ENCODE measurements at places on chromosomes 11 and 22.

- DNase-seq, result no peak
Observed at GRCh38 chr11:116615211-116615865, 157.4 kb downstream of the BUD13 start.

GRCh38 chr22:17084554-17085276 is at the start of gene IL17RA:
Gene IL17RA, plus strand, starts transcription at chr22:17085000. Its CDS starts 92 bp downstream, at chr22:17085092.
- DNase-seq, result peak; percentile 85

DNA sequence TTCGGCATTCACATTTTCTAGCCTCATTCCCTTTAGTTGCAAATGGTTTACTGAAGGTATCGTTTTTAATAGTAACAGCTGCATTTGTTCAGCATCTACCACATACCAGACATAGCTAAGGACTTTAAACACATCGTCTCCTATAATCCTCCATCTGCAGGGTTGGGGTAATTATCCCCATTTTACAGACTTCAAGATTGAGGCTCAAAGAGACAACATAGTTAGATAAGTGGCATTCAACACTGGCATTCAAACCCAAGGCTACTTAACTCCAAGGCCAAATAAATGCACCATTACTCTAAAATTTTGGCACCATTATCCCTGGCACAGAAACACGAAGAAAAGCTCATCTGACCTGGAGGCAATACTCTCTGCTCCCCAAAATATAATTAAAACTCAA is 28.5 kb downstream of the SMCO4 start:
- no peak for DNase-seq

GRCh38 chr11:101686514-101686913 is 102.7 kb upstream of the TRPC6 start:
- DNase-seq, result peak; percentile 92

DNA sequence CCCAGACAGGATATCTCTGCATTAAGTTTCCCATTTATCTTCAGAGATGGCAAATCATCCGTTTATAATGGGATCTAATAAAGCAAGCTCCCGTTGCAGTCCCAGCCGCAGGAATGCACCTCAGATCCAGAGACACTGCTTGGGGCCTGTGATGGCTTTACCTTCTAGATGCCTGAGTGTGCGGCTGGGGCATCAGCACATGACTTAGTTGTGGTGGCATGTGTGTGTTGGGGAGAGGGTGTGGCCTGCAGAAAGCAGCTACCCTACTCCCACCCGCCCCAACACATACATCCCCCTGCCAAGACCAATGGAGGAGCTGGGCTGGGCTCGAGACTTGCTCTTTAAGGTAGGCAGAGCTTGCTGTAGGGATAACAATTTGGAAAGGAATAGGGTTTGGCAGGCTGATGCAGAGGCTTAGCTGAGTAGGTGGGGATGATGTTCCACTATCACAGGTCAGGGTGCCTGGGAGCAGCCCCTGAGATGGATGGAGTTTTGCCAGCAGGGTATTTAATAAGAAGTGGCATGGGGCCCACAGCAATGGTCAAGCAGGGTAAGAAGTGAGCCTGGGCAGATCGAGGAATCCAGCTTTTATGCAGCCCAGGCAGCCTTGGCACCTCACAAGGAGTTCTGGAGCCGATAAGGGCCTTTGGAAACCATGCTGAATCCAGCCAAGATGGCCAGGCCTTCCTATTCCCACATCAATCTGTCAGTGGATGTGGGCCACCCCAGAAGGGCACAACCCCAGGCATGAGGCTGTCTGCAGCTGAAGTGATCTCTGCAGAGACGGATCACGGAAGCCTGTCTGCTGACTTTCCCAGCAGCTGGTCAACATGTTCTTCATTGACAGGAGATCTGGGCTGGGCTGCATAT is 601.3 kb downstream of the BUD13 start:
- DNase-seq, result no peak

DNA sequence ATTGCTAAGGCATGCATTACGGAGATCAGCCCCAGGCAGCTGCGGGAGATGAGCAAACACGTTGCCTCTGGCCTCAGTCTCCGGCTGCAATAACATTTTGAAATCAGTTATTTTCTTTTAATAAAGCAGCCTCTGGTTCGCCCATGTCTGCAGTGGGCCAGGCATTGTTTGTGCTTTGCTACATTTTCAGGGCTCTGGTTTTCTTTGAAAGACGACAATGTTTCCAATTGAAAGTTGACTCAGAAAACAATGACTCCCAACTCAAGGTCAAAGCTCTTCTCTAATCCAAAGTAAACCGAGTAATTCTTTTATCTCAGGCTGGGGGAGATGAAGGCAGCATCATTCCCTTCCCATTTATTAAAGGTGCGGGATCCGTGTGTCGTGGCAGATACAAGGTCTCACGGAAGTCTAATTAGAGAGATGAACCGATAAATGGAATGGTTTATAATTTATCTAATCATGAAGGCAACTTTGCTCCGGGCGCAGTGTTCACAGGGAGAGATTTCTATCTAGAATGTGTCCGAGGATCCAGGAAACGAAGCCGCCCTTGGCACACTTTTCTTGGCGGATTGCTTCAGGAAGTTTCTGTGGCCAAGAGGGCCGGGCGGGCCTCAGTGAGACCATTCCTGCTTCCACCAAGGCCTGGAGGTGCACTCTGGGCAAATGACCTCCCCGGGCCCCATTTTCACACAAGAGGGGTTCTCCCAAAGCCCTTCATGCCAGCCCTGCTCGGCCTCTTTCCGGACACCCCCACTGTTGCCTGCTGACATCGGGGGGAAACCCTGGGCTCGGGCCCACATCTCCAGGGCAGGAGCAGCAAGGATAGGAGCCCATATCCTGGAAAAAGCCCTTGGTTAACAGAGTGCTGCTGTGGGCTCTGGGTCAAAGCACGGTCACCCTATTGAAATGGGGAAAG is 811.4 kb downstream of the BRD1 start:
- DNase-seq, result no peak

- DNase-seq, result no peak
Observed at GRCh38 chr11:68118706-68119448, 2.3 kb downstream of the CHKA start.

GRCh38 chr11:2311353-2312133 is 9.7 kb downstream of the TSPAN32 start:
- DNase-seq, result no peak

GRCh38 chr22:44622679-44623078 is 79.3 kb upstream of the PRR5 start:
- no peak for DNase-seq

GRCh38 chr11:61897387-61898246 is 6.3 kb upstream of the FADS3 start:
- DNase-seq, result peak; percentile 64

- no peak for DNase-seq
Observed at GRCh38 chr11:45538363-45538762, 127.1 kb downstream of the CHST1 start.

- DNase-seq, result peak; percentile 68
Observed at GRCh38 chr11:61899146-61899841, 7.9 kb upstream of the FADS3 start.

GRCh38 chr22:40766956-40767355 is 52.2 kb downstream of the SLC25A17 start:
- DNase-seq, result no peak

GRCh38 chr11:118572981-118573550 is 857 bp downstream of the ARCN1 start:
- peak; percentile 56 for DNase-seq

- no peak for DNase-seq
Observed at GRCh38 chr11:44954051-44954906, 3.6 kb upstream of the TP53I11 start.

GRCh38 chr11:125378083-125378482 is 118.0 kb downstream of the FEZ1 start:
- no peak for DNase-seq

- DNase-seq, result no peak
Observed at GRCh38 chr11:128857341-128857740, 9.8 kb downstream of the KCNJ1 start.

GRCh38 chr22:41939981-41940831 is 6.7 kb downstream of the CENPM start:
- no peak for DNase-seq

GRCh38 chr11:102630598-102631448 is 5.7 kb upstream of the MMP20 start:
- no peak for DNase-seq

DNA sequence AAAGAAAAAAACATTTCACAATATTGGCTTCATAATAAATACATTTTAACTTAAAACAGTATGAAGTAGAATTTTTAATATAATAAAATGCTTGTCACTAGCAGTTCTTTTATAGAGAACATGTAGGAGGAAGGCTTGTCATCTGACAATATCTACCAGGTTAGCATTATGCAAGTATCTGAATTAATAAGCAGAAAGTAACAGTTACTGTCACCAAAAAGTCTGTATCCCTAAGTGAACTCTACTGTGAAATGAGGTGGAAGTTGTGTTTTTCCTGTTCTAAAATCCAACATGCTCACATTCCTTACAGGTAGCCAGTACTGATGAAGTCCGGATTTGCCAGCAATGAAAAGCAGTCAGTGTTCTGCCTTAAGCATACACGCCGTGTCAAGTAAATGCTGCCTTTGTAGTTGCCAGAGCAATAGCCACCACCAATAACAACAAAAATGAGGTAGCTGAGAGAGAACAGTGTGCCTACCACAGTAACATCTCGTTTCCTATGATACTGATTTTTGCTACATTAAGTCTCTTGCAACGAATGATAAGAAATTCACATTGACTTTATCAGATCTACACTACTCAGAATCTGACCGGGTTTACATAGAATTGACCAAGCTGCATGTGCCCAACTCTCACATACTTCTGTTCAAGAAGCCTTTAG is 95.5 kb downstream of the SIK3 start:
- no peak for DNase-seq

- no peak for DNase-seq
Observed at GRCh38 chr11:132980670-132981069, 551.6 kb downstream of the OPCML start.

GRCh38 chr11:121563003-121563402 is 110.2 kb upstream of the SORL1-AS1 start:
- no peak for DNase-seq

DNA sequence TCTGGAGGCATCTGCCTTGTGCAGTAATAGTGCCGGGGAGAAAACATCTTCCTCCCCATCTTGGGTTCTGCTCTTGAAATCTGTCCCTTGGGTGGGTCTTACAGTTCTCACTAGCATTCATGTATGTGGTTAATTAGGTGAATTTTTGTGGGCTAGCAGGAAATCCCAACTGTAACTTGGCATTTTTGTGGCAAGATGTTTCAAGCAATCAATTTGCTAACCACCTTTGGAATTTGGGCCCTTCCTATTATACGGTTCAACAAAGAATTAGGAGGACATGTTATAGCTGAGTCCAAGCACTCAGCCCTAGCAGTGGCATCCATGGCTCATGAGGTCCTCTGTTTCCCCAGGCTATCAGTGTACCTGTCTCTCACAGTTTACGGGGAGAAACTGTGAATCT is 89.1 kb upstream of the MTNR1B start:
- DNase-seq, result peak; percentile 89

DNA sequence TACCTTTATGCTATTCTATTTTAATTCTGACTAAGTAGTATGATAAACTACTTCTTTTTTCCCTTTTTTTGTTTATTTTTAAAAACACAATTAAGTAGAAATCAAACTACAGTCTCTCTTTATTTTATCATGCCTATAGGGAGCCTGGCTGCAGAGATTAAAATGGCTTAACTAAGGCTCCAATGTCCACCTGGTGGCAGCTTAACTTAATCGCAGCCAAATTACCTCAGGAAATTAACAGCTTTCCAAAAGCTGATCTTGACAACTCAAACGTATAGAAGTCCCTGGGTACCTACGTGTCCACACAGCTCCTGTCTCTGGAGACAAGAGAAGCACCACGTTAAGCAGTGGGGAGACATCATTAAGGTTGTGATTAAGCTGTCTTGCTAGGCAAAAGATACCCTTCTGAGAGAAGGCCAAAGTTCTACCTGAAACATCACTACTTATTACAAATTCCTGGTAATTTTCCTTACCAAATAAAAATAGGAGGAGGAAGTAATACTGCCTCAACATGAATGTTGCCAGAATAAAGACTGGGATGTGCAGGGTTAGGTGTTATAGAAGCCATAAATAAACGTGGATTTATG is 63.2 kb upstream of the SNX19 start:
- peak; percentile 27 for DNase-seq

DNA sequence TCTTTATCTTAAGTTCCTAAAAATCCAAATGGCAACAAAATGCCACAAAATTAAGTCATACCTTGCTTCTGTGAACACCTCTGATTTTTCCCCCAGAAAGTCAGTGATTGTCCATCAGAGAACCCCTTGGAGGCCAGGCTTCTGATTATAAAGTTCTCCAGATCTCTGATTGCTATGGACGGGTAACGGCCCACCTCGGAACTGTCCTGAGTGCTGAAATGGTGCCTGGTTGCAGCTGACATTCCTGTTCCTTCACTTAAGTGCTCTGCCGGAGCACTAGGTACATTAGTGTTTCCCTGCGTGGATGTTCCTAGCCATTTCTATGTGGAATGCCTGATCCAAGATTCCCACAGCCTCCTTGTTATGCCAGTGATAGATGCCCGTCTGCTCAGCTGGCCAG is 85.0 kb downstream of the CHST1 start:
- DNase-seq, result peak; percentile 33

DNA sequence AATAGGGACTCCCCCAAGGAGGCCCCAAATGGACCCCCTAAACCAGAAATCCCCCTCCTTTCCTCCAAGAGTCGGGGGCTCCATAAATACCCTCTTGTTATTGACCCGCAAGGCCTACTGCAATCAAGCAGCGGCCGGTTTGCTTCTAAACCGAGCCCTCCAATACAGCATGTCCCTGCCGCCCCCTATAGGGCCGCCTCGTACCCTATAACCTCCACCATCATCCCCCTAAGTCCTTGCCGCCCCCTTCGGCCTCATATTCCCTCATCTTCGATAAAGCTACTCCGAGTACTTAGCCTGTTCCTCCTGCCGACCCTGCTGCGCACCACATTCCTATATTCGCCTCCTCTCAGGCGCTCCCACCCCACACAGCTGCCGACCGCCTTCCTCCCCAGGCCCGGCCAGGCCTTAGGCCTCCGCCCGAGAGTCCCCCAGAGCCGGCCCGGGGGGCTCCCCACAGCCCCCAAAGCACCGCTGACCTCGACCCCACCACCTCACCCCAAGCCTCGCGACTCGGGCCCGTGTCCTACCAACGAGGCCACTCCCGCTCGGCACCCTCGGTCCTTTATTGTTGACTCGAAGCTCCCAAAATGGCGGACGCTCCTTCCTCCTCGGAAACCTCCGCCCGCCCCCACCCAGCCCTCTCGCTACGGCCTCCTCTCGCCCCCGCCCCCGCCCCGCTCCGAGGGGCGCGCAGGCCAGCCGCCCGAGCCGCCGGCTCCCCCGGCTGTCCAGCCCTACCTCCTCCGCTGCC is 430 bp downstream of the DDX6 start:
- peak; percentile 54 for DNase-seq

DNA sequence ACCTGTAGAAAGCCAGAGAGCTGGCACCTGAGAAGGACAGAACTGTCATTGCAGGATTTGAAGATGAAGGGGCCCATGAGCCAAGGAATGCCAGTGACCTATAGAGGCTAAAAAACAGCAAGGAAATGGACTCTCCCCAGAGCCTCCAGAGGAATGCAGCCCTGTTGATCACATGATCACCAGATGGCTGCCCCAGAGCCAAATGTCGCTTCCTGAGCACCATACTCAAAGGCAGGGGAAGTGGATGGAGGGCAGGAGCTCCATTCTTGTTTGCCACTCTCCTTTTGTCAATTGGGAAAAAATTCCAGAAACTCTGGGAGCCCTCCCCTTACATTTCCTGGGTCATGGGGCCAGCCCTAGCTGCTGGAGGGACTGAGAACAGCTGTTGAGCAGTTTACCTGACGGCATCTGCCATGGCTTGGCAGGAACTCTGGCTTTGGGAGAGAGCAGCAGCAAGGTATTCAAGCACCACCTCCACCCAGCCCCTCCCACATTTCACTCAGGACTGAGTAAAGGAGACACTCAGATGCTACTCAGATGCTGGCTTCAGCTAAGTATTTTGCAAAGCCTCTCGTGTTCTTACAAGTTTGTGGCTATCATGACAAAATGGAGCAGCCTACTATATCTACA is 46.9 kb downstream of the DKK3 start:
- DNase-seq, result no peak

GRCh38 chr11:67505605-67506396 is 638 bp upstream of the PITPNM1 start:
- peak; percentile 72 for DNase-seq
